Upper lobe of left lung (tissue), 6 donors: ENCODE measurements at places on chromosomes 4 and X. TPM values are rescaled to one million over a fixed set of nuclear protein-coding genes. Genes with fewer than 3 reads are reported as not detected.

The SSX4 gene
- not detected for total RNA-seq

The FHDC1 gene
- total RNA-seq = 39.6 TPM

GRCh38 chr4:8395504-8396296 is 44.8 kb downstream of the ACOX3 start:
- peaks cover 67% of the 10 kb centered on the region for H3K36me3 ChIP-seq
- no peaks in the 10 kb centered on the region for H3K27me3 ChIP-seq
- no peak for DNase-seq
- H3K4me3 ChIP-seq = no peak overlapping the region
- no peak overlapping the region for H3K27ac ChIP-seq
- H3K4me1 ChIP-seq = peaks cover 12% of the 10 kb centered on the region

GRCh38 chr4:106835919-106836318 is 200.2 kb downstream of the DKK2 start:
- no peak overlapping the region for H3K27ac ChIP-seq
- H3K27me3 ChIP-seq = no peaks in the 10 kb centered on the region
- DNase-seq = no peak
- H3K36me3 ChIP-seq = no peaks in the 10 kb centered on the region
- no peaks in the 10 kb centered on the region for H3K4me1 ChIP-seq

DNA sequence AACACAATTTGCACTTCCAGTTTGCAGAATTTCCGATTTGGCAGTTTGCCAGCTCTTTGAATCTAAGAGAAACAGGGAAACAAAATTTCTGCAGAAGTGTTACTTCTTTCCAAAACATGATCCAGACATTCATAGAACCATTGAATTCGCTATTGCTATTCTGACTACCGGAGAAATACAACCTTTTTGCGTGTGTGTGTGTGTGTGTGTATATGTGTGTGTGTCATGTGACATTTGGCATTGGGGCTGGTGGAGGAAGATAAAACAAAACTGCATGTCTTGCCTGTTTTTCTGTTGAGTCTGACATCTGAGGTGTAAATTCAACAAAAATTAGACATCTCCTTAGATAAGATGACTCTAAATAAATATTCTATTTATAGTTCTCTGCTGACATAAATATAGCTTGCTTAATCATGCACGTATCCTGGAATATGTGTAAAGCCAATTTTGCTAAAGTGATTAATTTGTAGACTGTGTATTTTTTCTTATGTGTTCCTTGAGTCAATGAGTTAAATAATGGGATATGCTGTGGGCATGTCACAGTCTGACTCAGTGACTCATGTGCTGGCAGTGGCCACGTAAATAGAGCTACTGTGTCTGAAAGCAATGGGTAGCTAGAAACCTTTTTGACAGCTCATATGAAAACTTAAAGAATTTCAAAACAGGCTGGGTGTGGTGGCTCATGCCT is 98.9 kb downstream of the HPGD start:
- no peak overlapping the region for H3K27ac ChIP-seq
- DNase-seq = no peak
- H3K4me1 ChIP-seq = peaks cover 16% of the 10 kb centered on the region
- H3K27me3 ChIP-seq = no peaks in the 10 kb centered on the region

The PLXNA3 gene
- total RNA-seq = 195 TPM

The IL2 gene
- 1.0 TPM for total RNA-seq

The NPY2R gene
- total RNA-seq = not detected

- H3K27ac ChIP-seq = no peak overlapping the region
- H3K36me3 ChIP-seq = no peaks in the 10 kb centered on the region
- H3K4me3 ChIP-seq = no peak overlapping the region
Measured at GRCh38 chr4:153112041-153112441, 92.2 kb upstream of the TRIM2 start.

DNA sequence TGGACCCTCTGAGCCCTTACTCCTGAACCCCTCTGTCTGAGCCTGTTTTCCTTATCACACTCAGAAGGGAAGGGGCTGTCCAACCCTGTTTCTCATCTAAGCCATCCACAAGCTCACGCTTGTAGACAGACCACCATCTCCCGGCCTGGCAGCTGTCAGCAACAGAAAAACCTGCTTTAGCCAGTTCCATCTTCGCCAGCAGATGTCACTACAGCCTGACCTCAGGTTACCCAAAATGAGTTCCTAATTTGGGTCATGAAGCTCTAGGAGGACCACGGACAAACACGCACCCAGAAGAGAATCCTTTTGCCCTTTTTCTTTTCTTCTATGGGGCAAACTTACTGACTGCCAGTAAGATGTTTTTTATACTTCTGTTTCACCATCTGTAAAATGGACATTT is 445.4 kb downstream of the BCOR start:
- no peak overlapping the region for H3K27ac ChIP-seq
- DNase-seq = no peak
- H3K4me3 ChIP-seq = no peak overlapping the region
- no peaks in the 10 kb centered on the region for H3K4me1 ChIP-seq
- H3K36me3 ChIP-seq = no peaks in the 10 kb centered on the region

The MAGED2 gene
- 107 TPM for total RNA-seq

The JAKMIP1 gene
- total RNA-seq = 6.8 TPM

GRCh38 chr4:168569931-168570276 is 73.1 kb downstream of the PALLD start:
- H3K27me3 ChIP-seq = no peaks in the 10 kb centered on the region
- no peak overlapping the region for H3K4me3 ChIP-seq
- H3K27ac ChIP-seq = no peak overlapping the region
- no peak for DNase-seq
- no peaks in the 10 kb centered on the region for H3K36me3 ChIP-seq

GRCh38 chr4:39655876-39656275 is 17.2 kb upstream of the SMIM14 start:
- no peak for DNase-seq
- peak overlapping the region; percentile 30 for H3K27ac ChIP-seq
- H3K4me1 ChIP-seq = no peaks in the 10 kb centered on the region
- H3K4me3 ChIP-seq = no peak overlapping the region

DNA sequence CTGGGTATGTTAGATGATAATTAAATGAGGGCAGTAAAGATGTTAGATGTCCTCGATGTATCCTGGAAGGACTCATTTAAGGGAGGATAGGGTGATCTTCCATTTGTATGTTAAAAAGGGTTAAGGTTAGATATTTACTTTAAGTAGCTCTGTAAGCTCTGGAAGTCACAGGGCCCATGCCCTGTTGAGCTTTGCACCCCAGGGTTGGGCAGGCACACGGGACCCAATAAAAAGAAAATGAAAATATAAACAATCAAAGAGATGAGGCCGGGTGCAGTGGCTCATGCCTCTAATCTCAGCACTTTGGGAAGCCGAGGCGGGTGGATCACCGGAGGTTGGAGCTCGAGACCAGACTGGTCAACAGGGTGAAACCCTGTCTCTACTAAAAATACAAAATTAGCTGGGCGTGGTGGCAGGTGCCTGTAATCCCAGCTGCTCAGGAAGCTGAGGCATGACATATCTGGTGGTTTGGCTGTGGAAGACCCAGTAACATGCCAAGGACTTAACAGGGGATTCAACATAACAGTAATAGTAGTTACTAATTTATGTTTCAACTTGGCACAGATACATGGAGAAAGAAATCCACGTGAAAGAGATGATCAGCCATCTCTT is 16.9 kb upstream of the PHEX start:
- no peaks in the 10 kb centered on the region for H3K4me1 ChIP-seq
- no peaks in the 10 kb centered on the region for H3K36me3 ChIP-seq
- H3K27me3 ChIP-seq = no peaks in the 10 kb centered on the region
- DNase-seq = no peak
- no peak overlapping the region for H3K4me3 ChIP-seq

GRCh38 chrX:46236411-46236810 is 308.8 kb downstream of the ZNF674 start:
- no peaks in the 10 kb centered on the region for H3K36me3 ChIP-seq
- H3K27ac ChIP-seq = no peak overlapping the region
- no peak overlapping the region for H3K4me3 ChIP-seq
- no peaks in the 10 kb centered on the region for H3K27me3 ChIP-seq
- no peaks in the 10 kb centered on the region for H3K4me1 ChIP-seq

GRCh38 chr4:129974730-129975129 is 878.8 kb downstream of the C4orf33 start:
- H3K4me3 ChIP-seq = no peak overlapping the region
- no peaks in the 10 kb centered on the region for H3K4me1 ChIP-seq
- no peak for DNase-seq
- no peak overlapping the region for H3K27ac ChIP-seq
- H3K36me3 ChIP-seq = no peaks in the 10 kb centered on the region

GRCh38 chrX:117038918-117039440 is 576.2 kb upstream of the CT83 start:
- H3K4me1 ChIP-seq = no peaks in the 10 kb centered on the region
- H3K27me3 ChIP-seq = no peaks in the 10 kb centered on the region
- H3K4me3 ChIP-seq = no peak overlapping the region
- no peak for DNase-seq

- no peaks in the 10 kb centered on the region for H3K4me1 ChIP-seq
- no peak for DNase-seq
- no peaks in the 10 kb centered on the region for H3K36me3 ChIP-seq
- no peak overlapping the region for H3K4me3 ChIP-seq
- H3K27me3 ChIP-seq = no peaks in the 10 kb centered on the region
- H3K27ac ChIP-seq = no peak overlapping the region
Measured at GRCh38 chrX:132786217-132786616, 172.2 kb downstream of the HS6ST2 start.

DNA sequence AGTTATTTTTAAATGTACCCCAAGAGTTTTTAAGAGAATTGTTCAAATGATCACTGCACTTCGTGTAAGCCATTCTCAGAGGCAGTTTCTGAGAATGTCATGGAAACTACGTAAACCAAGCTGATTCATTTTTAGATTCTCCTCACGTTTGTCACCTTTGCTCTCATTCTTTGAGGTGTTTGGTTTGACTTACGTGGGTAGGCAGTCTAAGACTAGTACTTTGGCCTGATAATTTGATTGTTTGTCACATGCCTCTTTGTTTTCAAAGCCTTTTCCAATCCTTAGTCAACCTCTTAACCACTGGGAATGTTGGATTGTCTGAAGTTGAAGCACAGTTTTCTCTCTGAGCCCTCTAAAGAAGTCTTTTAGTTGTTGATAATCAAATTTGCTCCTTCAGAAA is 10.5 kb downstream of the SEPTIN11 start:
- H3K4me1 ChIP-seq = peaks cover 4% of the 10 kb centered on the region
- H3K36me3 ChIP-seq = no peaks in the 10 kb centered on the region
- no peak for DNase-seq
- H3K27me3 ChIP-seq = no peaks in the 10 kb centered on the region
